G401 (cell line): ENCODE measurements at places on chromosomes 7 and 10. TPM values are rescaled to one million over a fixed set of nuclear protein-coding genes. Genes with fewer than 3 reads are reported as not detected.

Gene ABCB4
- total RNA-seq, result not detected in 2 replicates

Gene TIMM23B
- 14.8 and 16.1 TPM in 2 replicates for total RNA-seq

Gene ARHGAP21
- 13.4 and 21.5 TPM in 2 replicates for total RNA-seq

Gene NDUFB8
- 251 and 267 TPM in 2 replicates for total RNA-seq

DNA sequence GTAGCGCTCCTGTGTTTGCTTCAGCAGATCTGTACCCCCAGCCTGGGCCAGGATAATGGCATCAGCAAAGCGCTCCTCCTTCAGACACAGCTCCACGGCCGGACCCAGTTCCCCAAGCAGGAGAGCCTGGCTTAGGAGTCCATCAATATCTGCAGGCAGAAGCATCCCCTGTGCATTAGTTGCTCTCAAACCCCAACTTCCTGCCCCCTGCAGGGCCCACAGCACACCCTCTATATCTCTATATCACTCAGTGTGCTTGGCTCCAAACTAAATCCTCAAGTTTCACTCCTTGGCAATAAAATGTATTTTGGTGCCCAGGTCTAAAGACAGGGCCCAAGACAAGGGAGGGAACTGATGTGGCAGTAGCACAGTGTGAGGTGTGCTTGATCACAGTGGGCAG is 21.6 kb downstream of the SEC31B start:
- no peak for DNase-seq

- DNase-seq, result peak; percentile 18
These were observed 498.0 kb upstream of the ZMIZ1 start for GRCh38 chr10:78570633-78571235.

Gene LAMB1
- 4.3 and 5.9 TPM in 2 replicates for total RNA-seq

- no peak for DNase-seq
These were observed 700 bp downstream of the MTPN start for GRCh38 chr7:135976312-135977006.
